ENCODE measurements at places on chromosomes 1 and 21. TPM values are rescaled to one million over a fixed set of nuclear protein-coding genes. Genes with fewer than 3 reads are reported as not detected.

DNA sequence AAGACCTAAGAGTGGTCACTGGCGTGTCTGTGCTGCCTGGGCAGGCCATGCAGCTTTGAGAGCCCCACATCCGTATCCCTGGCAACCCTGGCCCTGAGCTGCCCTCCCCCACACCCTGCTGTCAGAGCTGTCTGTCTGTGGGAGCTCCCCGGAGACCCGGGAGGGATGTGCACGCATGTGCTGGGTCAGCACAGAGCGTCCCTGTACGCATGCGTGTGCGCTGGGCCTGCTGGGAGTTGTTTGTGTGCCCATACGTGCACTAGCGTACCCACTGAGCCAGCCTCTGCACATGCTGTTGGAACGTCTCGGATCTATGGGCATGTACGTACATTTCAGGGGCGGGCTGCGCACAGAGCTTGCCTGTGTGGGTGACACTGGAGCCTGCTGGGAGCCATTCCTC, 89.3 kb downstream of the EPHB2 start:
- DNase-seq, result no peak
- no peaks in the 10 kb centered on the region for H3K4me1 ChIP-seq
- no peak overlapping the region for H3K27ac ChIP-seq
- H3K4me3 ChIP-seq, result no peak overlapping the region

- no peak for DNase-seq
- no peak overlapping the region for H3K27ac ChIP-seq
- no peaks in the 10 kb centered on the region for H3K4me1 ChIP-seq
- H3K4me3 ChIP-seq, result no peak overlapping the region
- H3K27me3 ChIP-seq, result no peaks in the 10 kb centered on the region
These were observed 147.3 kb downstream of the KAZN start for GRCh38 chr1:14745789-14746188.

DNA sequence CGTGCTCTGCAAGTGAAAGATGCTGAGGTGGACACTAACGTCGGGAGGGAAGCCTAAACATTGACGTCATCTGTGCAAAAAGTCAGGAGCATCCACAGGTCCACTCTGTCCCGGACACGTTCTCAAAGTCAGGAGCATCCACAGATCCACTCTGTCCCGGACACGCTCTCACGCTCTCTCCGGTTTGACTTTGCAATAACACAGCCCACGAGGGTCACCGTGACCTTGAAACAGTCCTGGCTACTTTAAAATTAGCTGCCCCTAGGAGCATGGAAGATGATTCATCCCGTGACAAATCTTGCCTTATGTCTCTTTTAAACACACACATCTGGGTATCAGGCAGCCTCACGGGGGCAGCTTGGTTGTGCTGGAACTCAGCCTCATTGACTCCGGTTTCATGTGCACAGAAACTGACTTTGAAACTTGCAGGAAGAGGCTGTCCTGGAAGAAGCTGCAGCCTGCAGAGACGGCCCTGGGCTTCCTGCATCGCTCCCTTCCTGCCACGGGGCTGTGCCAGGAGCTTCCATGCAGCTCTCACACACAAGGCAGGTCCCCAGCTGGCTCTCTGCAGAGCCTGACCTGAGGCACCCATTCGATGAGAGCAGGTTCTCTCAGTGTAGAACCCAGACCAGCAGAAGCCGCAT, 18.1 kb upstream of the COL18A1 start:
- DNase-seq, result peak; percentile 80
- no peaks in the 10 kb centered on the region for H3K36me3 ChIP-seq
- peak overlapping the region; percentile 39 for H3K27ac ChIP-seq
- peaks cover 17% of the 10 kb centered on the region for H3K4me1 ChIP-seq
- H3K27me3 ChIP-seq, result no peaks in the 10 kb centered on the region

GRCh38 chr21:24112020-24112419, 1495.3 kb downstream of the MRPL39 start:
- no peak for DNase-seq
- no peaks in the 10 kb centered on the region for H3K36me3 ChIP-seq
- H3K27ac ChIP-seq, result no peak overlapping the region
- no peak overlapping the region for H3K4me3 ChIP-seq

Gene LCK
- total RNA-seq, result 0.98 TPM

DNA sequence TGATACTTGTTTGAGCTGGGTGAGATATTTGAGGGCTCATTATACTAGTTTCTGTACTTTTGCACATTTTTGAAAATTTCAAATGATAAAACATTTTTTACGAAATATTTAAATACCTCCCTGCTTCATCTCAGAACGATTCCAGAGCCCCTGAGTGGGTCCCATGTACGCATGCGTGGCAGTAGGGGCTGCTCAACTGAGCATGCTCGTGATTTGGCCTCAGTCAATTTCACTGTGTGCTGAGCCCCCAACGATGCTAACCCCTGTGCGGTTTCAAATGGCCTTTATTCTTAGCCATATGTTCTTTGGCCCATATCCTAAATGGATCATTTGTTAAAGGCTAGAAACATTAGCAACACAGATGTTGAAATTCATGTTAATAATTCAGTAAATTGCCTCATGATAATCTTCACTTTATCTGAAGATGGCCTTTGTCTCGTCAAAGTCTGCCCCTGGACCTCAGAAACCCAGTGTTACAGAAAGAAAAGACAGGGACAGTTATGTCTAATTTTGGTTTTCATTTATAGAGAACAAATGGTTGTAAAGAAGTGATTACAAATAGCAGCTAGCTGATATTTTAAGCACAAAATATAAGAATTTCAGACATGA, 108.2 kb downstream of the MRPS6 start:
- no peaks in the 10 kb centered on the region for H3K36me3 ChIP-seq
- H3K4me3 ChIP-seq, result no peak overlapping the region
- no peak overlapping the region for H3K27ac ChIP-seq
- no peaks in the 10 kb centered on the region for H3K4me1 ChIP-seq
- no peaks in the 10 kb centered on the region for H3K27me3 ChIP-seq

Gene INTS7
- 4.9 TPM for total RNA-seq

- no peak for DNase-seq
- no peak overlapping the region for H3K27ac ChIP-seq
- H3K4me1 ChIP-seq, result peaks cover 57% of the 10 kb centered on the region
These were observed 2.4 kb downstream of the RAB7B start for GRCh38 chr1:206000641-206001339.

- no peak for DNase-seq
- no peak overlapping the region for H3K4me3 ChIP-seq
- H3K27ac ChIP-seq, result no peak overlapping the region
- no peaks in the 10 kb centered on the region for H3K4me1 ChIP-seq
- peaks cover 71% of the 10 kb centered on the region for H3K36me3 ChIP-seq
- no peaks in the 10 kb centered on the region for H3K27me3 ChIP-seq
These were observed 109.4 kb downstream of the RGL1 start for GRCh38 chr1:183914276-183914675.

Gene NBPF11
- 2.2 TPM for total RNA-seq

- no peak overlapping the region for H3K4me3 ChIP-seq
- H3K4me1 ChIP-seq, result peaks cover 59% of the 10 kb centered on the region
- H3K36me3 ChIP-seq, result no peaks in the 10 kb centered on the region
- H3K27me3 ChIP-seq, result no peaks in the 10 kb centered on the region
- DNase-seq, result no peak
- H3K27ac ChIP-seq, result no peak overlapping the region
These were observed 46.0 kb upstream of the MACF1 start for GRCh38 chr1:39158327-39159086.

DNA sequence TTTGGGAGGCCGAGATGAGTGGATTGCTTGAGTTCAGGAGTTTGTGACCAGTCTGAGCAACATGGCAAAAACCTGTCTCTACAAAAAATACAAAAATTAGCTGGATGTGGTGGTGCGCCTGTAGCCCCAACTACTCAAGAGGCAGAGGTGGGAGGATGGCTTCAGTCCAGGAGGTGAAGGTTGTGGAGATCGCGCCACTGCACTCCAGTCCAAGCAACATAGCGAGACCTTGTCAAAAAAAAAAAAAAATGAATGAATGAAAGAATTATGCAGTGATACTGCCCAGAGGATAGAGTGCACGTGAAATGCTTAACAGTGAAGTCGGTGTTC, 429 bp upstream of the DPH2 start:
- H3K4me1 ChIP-seq, result no peaks in the 10 kb centered on the region
- H3K27me3 ChIP-seq, result no peaks in the 10 kb centered on the region

- H3K27me3 ChIP-seq, result no peaks in the 10 kb centered on the region
- no peaks in the 10 kb centered on the region for H3K36me3 ChIP-seq
- no peak overlapping the region for H3K27ac ChIP-seq
- H3K4me1 ChIP-seq, result no peaks in the 10 kb centered on the region
- no peak for DNase-seq
These were observed 29.5 kb upstream of the PGM1 start for GRCh38 chr1:63563745-63564144.

DNA sequence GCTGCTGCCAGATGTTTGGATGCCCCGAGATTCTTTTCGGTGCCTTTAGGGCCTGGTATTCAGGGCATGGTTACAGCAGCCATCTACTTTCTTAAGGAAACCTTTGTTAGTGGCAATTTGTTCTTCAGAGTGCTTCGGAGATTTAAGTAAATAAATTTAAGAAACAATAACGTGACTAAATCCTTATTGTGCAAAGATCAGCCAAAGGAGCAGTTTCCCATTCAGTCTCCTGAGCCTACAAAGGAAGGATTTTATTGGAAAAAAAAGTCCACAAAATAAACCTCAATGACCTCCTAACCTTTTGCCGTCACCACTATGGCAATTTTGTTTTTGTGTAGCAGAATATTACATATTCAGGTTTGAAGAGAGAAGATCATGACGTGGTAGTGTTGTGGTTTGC, 231.1 kb downstream of the PBX1 start:
- no peaks in the 10 kb centered on the region for H3K36me3 ChIP-seq
- DNase-seq, result no peak
- no peaks in the 10 kb centered on the region for H3K27me3 ChIP-seq
- no peaks in the 10 kb centered on the region for H3K4me1 ChIP-seq

Gene LIN28A
- not detected for total RNA-seq

GRCh38 chr1:84823511-84823910, 69.5 kb downstream of the LPAR3 start:
- peaks cover 12% of the 10 kb centered on the region for H3K4me1 ChIP-seq
- H3K27me3 ChIP-seq, result no peaks in the 10 kb centered on the region
- no peak for DNase-seq
- peak overlapping the region; percentile 70 for H3K27ac ChIP-seq

DNA sequence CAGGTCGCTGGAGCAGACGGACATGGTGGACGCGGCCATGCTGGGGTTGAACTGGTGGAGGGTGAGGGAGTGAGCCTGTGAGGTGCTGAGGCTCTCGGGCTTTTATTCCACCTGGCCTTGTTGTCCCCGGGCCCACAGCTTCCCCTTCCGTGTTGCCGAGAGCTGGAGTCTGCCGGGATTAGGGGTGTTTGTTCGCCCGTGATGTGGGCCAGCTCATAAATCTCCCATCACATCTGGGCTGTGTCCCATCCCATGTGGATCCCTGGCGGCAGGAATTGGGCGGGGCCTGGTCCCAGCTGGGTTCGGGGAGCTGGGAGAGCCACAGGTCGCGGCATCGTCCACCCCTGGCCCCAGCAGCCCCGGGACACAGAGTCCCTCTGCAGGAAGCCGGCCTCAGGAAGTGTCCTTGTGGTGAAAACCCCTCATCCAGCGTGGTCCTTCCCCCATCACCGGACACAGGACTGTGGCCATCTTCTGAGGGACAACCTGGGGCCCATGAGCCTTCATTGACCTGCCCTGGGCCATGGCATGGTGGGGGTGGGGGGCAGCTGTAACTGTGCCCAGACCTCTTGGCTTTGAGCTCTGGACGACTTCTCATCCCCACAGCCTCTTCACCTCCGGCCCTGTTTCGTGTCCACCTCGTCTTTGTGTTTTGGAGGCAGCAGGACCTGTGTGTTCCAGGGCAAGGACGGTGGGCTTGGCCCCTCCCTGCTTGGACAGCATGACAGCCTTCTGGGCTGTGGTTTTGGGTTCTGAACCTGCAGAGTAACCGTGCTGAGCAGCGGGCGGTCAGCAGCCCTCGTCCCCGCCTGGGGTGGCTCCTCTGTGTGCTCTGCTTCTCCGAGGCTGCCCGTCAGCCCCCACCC, at the start of gene KRTAP10-6:
KRTAP10-6 (minus strand) TSS at position 60 of the 866 bp plus-strand sequence; CDS start at position 39, 21 bp downstream.
- H3K4me3 ChIP-seq, result no peak within 1 kb of the TSS
- no peaks in the 10 kb centered on the region for H3K4me1 ChIP-seq
- no peak within 1 kb of the TSS for H3K27ac ChIP-seq
- no peaks in the 10 kb centered on the region for H3K27me3 ChIP-seq
- peak; percentile 50 for DNase-seq

Gene ARID4B
- total RNA-seq, result 16.1 TPM

GRCh38 chr1:87292684-87293493, 35.8 kb upstream of the LMO4 start:
- H3K36me3 ChIP-seq, result no peaks in the 10 kb centered on the region
- no peaks in the 10 kb centered on the region for H3K4me1 ChIP-seq
- DNase-seq, result no peak

Gene SELL
- total RNA-seq, result 0.74 TPM

- no peaks in the 10 kb centered on the region for H3K36me3 ChIP-seq
- H3K27me3 ChIP-seq, result no peaks in the 10 kb centered on the region
- H3K4me3 ChIP-seq, result no peak overlapping the region
- peak overlapping the region; percentile 90 for H3K27ac ChIP-seq
These were observed 68.9 kb downstream of the TENT5C start for GRCh38 chr1:117674521-117675400.

GRCh38 chr1:39573736-39574624, 2.6 kb downstream of the PABPC4 start:
- peak overlapping the region; percentile 88 for H3K27ac ChIP-seq
- peaks cover 61% of the 10 kb centered on the region for H3K36me3 ChIP-seq
- H3K4me1 ChIP-seq, result peaks cover 34% of the 10 kb centered on the region
- H3K27me3 ChIP-seq, result no peaks in the 10 kb centered on the region

GRCh38 chr1:58774027-58774426, 9.8 kb downstream of the JUN start:
- no peaks in the 10 kb centered on the region for H3K27me3 ChIP-seq
- DNase-seq, result no peak
- no peaks in the 10 kb centered on the region for H3K36me3 ChIP-seq
- H3K4me3 ChIP-seq, result no peak overlapping the region
- peak overlapping the region; percentile 61 for H3K27ac ChIP-seq

Gene KCNQ4
- total RNA-seq, result 1.0 TPM

- no peak overlapping the region for H3K4me3 ChIP-seq
- H3K27me3 ChIP-seq, result no peaks in the 10 kb centered on the region
- H3K36me3 ChIP-seq, result no peaks in the 10 kb centered on the region
These were observed 58.6 kb downstream of the PTGFR start for GRCh38 chr1:78549331-78549730.

GRCh38 chr1:212669600-212669999, 30.0 kb downstream of the BATF3 start:
- peak; percentile 50 for DNase-seq
- no peak overlapping the region for H3K27ac ChIP-seq
- H3K4me1 ChIP-seq, result no peaks in the 10 kb centered on the region
- H3K4me3 ChIP-seq, result no peak overlapping the region
- H3K36me3 ChIP-seq, result no peaks in the 10 kb centered on the region
- H3K27me3 ChIP-seq, result no peaks in the 10 kb centered on the region

Gene SERTAD4
- total RNA-seq, result 4.2 TPM

Data from right atrium auricular region (tissue), 2 donors.